Omental fat pad (tissue), 4 donors: ENCODE measurements at places on chromosomes 13 and 19. TPM values are rescaled to one million over a fixed set of nuclear protein-coding genes. Genes with fewer than 3 reads are reported as not detected.

Gene DHDH
- total RNA-seq: not detected

Gene CGB2
- not detected for total RNA-seq

Gene GPC5
- 1.1 TPM for total RNA-seq

Gene ZNF208
- 5.7 TPM for total RNA-seq

Gene TLE6
- total RNA-seq: 2.8 TPM

Gene ZNF260
- 10.7 TPM for total RNA-seq

Gene C5AR1
- 42.5 TPM for total RNA-seq

Gene ZNF728
- total RNA-seq: 4.3 TPM
